CD4-positive, alpha-beta T cell treated with Interferon alpha-2 for 1 hour (primary cell): ENCODE measurements at places on chromosomes 2 and 18.
A peak's percentile ranks its signal among the peaks of the same experiment; 100 is the strongest.

GRCh38 chr2:98548920-98549818 is 59.1 kb downstream of the COA5 start:
- no peak for DNase-seq

DNA sequence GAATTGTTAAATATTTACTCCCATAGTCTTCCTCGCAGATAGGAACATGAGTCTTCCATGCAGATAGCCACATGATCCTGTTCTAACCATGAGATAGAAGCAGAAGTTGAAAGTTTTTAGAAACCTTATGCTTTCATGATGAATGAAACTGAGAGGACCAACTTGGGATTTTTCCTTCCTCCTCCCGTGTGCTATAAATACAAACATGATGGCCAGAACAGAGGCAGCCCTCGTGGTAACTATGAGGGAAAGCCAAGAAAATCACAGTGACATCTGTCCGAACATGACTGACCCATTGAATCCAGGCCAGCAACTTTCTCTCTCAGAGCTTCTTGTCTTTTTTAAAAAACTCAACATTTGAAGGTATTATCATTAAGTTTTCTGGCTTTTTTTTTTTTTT is 78.5 kb downstream of the ACAA2 start:
- DNase-seq: no peak

DNA sequence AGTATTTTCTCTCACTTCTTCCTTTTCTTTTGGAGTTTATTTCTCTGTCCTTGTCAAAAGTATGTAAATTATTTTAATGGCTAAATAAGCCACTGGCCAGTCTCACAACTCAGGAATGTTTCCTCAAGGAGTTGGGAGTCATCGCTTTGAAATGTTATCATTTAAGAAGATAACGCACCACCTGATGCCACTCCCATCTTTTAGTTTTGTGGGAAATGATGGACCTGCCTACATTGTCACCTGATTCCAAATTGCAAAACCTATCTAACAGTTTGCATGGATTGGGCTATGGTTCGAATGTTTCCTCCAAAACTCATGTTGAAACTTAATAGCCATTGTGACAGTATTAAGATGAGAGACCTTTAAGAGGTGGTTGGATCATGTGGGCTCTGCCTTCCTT is 32.4 kb upstream of the PPM1B start:
- no peak for DNase-seq

- no peak for DNase-seq
Observed at GRCh38 chr2:9263428-9263827, 56.8 kb downstream of the ASAP2 start.

DNA sequence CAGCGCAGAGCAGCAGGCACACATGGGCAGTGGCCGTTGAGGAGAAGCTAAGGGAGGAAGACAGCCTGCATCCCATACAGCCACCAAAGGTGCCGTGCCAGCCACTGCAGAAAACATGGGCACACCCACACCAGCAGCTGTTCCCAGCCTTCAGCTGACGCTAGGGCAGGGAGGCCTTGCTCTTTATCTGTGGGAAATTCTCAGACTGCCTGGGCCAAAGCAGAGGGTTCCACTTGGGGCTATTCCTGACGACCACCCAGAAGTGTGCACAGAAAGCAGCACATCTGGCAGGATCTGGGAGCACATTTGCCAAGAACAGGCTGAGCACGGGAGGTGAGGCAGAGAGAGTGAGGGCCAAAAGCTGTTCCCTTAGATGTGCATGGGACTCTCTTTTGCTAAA is 101.3 kb upstream of the SOX11 start:
- no peak for DNase-seq

DNA sequence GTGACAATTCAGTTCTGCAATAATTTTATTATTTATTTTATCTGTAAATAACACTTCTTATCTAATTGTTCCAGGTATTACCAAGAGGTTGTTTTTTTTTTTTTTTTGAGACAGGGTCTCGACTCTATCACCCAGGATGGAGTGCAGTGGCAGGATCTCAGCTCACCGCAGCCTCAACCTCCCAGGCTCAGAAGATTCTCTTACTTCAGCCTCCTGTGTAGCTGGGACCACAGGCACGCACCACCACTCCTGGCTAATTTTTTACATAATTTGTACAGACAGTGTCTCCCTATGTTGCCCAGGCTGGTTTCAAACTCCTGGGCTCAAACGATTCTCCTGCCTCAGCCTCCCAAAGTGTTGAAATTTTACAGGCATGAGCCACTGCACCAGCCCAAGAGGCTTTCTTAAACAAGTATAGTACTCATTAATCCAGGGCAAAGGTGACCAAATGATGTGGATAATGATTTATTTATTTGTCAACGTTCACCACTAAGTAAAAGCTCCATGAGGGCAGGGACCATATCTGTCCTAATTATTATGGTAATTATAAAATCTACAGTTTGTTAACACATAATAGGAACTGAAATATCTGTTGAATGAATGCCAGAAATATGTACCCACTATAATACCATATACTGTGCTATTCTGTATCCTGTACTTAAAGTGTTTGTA is 12.0 kb downstream of the STK17B start:
- DNase-seq: peak; percentile 65

- no peak for DNase-seq
Observed at GRCh38 chr18:48778344-48779011, 172.3 kb downstream of the SMAD7 start.

DNA sequence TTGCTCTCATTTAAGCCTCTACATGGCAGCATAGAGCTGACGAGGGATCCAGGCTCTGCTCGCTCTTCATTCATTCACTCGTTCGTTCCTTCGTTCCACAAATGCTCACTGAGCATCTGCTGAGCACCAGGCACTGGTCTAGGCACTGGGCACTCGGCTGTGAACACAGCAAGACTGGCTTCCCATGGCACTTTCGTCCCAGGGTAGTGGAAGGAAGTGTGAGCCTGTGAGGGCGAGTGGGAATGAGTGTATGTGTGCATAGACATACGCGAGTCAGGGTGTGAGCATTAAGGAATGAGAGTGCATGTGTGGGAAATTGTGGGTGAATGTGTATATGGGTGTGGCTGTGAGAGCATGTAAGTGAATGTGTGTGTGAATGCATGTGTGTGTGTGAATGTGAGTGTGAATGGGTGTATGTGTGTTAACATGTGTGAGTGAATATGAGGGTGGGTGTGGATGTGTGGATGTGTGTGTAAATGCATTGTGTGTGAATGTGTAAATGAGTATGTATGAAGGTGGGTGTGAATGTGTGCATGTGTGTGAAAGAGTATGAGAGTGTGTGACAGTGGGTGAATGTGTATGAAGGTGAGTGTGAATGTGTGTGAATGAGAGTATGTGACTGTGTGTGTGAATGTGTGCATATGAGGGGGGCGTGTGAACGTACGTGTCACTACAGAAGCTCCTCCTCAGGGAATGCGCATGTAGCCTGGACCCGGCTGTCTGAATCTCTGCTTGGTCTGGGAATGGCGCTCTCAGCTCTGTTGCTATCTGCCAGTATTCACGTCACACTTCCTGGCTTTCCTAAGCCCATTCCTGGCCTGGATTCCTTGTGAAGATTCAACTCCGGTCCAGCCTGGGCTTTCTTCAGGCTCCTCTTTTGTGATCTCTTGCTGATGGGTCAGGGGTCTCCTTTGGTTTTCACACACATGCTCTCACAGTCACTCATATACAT is 28.8 kb downstream of the SNORC start:
- no peak for DNase-seq

DNA sequence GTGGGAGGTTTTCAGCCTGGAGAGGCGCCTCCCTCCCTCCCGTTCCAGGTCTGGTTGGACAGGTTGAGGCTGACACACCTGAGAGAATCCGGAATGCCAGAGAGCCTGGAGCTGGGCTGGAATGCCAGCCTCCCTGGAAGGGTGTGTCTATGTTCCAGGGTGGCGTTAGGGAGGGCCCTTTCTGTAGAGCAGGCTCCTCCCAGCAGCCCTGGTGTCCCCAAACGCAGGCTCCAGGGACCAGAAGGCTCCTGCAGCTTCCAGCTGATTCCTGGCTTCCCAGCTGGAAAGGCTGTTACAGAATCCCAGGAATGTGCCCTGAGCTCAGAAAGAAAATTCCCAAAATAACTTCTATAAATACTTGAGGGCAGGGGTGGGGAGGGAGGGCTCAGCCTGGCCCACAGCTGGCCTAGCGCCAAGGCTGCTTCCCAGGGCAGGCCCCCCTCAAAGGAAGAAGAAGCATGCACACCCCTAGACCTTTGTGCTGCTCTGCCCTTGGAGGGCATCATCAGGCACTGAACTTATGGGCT is 85.4 kb downstream of the STPG4 start:
- no peak for DNase-seq

DNA sequence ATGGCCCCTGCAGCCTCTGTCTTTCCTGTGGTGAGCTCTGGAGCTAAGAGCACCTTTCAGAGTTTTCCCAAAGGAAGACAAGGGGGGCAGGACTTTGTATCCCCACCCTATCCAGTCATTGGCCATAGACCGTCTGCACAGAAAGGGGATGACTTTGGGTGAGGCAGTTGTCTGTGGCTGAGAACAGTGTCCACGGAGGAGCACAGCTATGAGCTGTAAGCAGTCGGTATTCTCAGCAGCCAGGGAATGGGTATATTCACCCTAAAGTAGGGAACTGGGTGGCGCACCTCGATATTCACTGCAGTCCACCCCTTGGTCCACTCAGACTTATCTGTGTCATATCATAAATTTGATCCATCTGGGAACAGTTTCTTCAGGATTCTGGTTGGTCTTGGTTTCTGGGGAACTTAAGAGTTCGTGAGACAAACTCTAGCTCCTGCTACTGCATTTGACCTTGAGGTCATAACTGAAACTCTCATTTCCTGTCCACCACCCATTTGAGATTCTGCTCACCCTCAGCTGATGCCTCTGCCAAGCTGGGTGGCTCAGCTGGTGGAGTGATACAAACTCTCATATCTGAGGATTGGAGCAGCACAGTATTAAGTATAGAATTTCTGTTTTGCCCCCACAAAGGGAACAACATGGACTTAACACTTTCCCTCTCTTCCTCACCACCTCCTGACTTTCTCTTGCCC is 45.2 kb upstream of the SCG2 start:
- DNase-seq: no peak

GRCh38 chr2:17995593-17995992 is 117.1 kb downstream of the KCNS3 start:
- DNase-seq: no peak

DNA sequence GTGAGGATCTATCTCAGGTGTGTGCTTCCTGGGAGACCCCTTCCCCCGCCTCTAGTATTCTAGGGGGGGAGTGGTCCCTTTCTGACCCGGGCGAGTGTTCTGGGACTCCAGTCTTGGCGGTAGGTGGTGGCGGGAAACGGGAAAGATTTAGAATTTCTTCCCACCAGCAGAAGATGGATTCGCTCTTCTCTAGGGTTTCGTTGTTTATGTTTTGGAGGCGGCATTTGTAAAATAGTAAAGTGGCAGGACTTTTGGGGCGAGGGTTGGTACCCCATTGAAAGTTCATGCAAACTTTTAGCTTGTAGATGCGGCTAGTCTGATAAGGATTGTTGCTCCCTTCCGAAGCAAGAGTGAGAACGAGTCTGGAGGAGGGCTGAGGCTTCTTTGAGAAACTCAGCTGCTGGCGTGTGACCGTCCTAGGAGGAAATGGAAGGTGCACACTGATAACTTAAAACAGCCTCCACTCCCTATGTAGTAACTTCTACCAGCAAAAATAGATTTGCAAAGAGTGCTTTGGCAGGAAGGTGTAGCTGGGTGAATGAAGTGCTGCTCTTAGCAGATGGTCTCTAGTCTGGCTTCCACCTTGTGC is 412 bp downstream of the GPD2 start:
- no peak for DNase-seq
